ENCODE measurements at places on chromosomes 7 and 10.

DNA sequence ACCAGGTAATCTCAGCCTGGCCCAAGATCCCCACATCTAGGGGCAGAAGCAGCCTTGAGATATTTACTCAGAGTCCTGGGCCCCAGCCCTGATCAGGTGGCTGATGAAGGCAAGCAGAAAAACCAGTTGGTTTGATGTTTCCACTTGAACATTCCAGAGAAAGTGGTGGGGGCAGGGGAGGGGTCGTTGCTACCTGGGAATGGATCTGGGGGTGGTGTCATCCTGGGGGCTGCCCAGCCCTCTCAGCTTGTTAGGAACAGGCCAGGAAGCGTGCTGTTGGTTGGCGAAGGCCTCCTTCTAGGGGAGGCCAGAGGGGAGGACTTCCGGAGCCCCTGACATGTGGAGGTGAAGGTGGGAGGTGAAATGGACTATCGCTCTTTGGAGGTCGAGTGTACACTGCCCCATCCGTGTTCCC, 3.7 kb upstream of the ABHD11 start:
- DNase-seq, result no peak

GRCh38 chr7:70645279-70645678, 486.7 kb upstream of the GALNT17 start:
- no peak for DNase-seq

DNA sequence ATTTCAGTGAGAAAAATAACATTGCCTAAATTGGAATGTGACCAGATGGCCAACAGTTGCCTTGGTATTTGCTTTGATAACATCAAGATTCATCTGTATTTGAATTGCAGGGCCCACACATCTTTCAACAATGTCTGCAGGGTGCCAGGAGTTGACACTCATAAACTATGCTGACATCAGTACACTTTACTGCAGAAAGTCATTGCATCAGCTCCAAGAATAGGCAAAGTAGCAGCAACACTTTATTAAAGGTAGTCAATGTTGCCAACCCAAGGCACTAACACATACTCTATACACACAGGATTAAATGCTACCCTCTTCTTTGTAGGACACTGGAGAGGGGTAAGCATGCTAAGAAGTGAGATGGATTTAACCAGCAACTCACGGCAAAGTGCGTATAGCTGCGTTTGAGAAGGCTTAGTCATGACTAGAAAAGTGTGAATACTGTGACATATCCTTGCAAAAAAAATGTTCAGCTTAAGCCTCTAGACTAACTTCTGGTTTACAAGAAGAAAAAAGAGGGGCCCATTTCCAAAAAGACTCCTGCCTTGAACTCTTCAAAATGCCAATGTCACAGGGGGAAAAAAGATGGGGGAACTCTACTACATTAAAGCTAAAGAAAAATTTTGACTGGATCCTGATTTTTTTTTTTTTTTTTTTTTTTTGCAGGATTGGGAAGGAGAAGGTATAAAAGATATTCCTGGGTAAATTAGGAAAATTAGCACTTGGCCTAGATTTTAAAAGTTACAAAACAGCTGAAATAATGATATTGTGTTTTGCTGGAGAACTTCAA, 2.2 kb downstream of the BBIP1 start:
- DNase-seq, result peak; percentile 93

GRCh38 chr7:12747687-12748306, 60.4 kb downstream of the ARL4A start:
- peak; percentile 5 for DNase-seq

GRCh38 chr7:109986701-109987100, 1104.2 kb upstream of the LRRN3 start:
- DNase-seq, result no peak

DNA sequence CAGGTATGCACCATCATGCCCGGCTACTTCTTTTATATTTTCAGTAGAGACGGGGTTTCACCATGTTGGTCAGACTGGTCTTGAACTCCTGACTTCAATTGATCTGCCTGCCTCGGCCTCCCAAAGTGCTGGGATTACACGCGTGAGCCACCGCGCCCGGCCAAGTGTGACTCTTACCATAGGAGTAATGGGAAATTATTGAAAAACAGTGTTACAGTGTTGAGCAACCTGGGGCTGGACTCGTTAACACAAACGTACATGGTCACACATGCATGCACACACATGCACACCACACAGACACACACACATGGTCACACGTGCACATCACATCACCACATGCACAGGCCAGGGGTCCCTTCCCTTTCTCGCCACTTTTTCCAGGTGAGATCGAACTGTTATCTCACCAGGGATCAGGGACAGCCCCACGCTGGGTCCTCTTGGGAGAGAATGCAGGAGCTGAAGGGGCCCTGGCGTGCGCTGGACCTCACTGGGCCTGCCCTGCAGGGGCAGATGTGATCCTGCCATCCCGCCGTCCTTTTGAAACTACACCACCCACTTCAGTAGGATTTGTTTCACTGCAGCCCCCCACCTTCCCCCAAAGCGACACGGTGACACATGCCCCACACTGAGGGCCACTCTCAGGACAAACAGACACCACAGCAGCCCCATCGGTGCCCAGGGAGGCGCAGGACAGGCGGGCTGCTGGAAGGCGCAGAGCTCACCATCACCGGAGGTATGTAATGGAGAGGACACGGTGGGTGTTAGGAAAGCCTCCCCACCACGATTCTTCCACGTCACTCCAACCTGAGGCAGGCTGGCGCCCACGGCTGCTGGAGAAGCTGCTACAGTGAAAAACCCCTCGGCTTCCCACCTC, 10.2 kb downstream of the RADIL start:
- DNase-seq, result no peak

DNA sequence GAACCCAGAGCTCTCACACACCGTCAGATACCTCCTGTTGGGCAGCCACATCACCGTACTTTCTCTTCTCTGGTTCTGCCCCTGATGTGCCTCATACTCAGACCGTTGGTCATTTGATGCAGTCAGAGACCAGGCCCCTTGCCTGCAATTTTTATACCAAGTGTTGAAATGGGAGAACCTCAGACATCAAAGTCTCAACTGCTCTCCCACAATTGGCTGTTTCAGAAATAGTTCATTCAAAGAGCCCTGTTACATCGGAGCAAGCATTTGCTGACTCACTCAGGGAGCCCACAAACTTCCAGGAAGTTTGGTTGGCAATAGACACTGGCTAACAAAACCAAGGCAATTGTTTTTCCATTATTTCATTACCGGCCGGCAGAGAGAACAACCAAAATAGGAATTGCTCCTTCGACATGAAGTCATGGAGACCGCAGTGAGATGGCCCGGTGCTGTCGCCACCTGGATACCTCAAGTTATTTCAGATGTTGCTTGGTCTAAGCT, 33.5 kb upstream of the ADAM12 start:
- DNase-seq, result peak; percentile 82

GRCh38 chr7:7504910-7505704, 30.6 kb downstream of the COL28A1 start:
- no peak for DNase-seq

DNA sequence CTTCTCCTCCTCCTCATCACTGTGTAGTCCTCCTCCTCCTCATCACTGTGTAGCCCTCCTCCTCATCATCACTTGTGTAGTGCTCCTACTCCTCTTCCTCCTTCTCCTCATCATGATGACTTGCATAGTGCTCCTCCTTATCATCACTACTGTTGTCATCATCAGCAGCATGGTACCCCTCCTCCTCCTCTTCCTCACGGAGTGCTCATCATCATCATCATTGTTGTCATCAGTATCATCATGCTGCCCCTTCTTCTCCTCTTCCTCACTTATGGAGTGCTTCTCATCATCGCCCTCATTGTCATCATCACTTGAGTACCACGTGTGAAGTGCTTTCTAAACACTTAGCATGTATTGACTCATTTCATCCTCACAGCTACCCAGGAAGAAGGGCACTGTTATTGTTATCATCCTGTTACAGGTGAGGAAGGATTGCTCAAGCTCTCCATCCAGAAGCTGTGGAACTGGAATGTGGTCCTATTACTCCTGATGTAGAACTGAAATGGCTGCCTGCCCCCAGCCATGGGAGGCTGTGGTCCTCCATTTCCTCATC, 122.8 kb upstream of the SHH start:
- no peak for DNase-seq

DNA sequence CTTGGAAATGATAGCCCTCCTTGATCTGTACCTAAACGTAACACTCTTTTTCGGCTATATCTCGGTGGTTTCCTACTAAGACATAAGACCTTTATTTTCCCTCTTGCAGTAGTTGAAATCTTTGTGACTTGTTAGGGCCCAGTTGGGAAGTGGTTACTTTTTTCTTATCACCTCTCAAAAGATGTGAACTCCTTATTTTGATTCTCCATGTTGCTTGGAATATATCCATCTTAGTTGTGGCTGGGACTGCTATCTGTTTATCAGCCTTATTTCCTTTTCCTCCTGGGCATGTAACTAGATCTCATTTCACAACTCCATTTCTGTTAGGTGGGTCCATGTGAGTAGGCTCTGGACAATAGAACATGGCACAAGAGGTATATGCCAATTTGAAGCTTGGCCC, 4.1 kb upstream of the CPED1 start:
- DNase-seq, result no peak

DNA sequence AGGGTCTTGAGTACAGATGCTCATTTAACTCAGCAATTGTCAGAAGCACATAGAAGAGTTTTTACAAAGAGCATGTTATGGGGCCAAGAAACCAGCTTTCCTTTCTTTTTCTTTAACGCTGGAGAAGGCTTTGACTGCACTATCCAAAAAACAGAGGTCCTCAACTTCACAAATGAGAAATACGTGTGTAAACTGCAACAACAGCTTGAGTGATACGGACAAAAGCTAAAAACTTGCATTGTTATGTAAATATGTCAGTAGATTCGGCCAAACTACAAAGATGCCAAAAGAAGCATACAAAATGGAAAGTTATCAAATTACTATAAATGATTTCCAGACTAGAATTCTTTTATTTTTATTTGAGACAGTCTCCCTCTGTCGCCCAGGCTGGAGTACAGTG, 62.4 kb upstream of the C10orf90 start:
- no peak for DNase-seq

DNA sequence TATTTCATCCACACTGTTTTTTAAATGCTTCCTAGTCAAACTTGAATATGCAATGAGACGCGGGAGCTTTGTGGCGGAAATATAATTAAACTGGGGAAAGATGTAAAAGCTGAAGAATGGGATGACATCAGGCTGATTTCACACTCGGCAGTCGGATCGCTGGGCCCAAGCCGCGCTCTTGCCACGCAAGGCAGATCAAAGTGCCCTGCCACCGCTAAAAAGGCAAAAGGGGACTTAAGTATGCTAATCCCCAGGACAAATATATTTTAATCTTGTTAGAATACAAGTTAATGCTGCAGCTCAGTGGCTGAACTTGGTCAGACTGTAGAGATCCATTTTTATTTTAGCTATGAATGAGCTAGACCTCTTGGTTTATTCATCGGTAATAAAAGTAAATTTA, 13.8 kb downstream of the EN2 start:
- DNase-seq, result no peak

- peak; percentile 74 for DNase-seq
Observed at GRCh38 chr7:24197852-24198251, 86.1 kb upstream of the NPY start.

- DNase-seq, result no peak
Observed at GRCh38 chr10:80509108-80509402, 28.6 kb upstream of the SH2D4B start.

- DNase-seq, result no peak
Observed at GRCh38 chr10:96695366-96695765, 24.9 kb downstream of the PIK3AP1 start.

DNA sequence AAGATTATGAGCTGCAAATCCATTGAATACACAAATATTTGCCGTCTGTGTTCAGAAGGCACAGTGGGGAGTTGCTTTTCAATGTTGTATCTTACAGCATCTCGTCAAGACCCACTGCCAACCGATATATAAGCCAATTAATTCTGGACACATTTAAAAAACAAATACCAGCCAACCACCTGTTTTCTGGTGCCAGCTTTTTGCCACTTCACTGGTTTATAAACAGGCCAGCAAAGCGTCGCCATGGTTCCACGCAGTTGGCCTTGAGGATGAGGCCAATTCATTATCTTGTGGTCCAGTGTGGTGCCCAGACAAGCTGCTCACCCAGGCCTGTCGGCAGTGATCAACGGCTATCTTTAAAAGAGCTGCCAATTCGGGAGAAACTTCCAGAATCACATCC, 321.0 kb downstream of the TCERG1L start:
- DNase-seq, result no peak

DNA sequence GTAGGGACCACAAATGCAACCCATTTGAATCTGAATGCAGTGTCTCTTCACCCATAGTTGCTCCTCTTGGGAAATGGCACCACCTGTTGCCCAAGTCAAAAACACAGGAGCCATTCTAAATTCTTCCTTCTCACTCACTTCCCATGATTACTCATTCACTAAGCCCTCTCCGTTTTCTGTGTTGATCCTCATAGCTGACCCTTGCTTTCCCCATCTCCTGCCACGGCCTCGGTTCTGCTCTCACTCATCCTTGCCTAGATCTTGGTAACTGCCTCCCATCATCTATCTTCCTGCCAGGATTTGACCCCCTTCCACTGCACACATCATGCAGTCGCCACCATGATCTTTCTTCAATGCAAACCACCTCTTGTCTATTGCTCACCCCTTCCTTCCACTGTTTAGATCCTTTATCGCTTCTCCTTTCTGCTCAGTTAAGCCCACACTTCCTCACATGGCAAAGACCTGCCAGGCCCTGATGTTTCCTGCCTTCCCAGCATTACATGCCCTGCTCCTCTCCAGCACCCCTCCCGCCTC, 19.0 kb upstream of the CPN1 start:
- peak; percentile 41 for DNase-seq

DNA sequence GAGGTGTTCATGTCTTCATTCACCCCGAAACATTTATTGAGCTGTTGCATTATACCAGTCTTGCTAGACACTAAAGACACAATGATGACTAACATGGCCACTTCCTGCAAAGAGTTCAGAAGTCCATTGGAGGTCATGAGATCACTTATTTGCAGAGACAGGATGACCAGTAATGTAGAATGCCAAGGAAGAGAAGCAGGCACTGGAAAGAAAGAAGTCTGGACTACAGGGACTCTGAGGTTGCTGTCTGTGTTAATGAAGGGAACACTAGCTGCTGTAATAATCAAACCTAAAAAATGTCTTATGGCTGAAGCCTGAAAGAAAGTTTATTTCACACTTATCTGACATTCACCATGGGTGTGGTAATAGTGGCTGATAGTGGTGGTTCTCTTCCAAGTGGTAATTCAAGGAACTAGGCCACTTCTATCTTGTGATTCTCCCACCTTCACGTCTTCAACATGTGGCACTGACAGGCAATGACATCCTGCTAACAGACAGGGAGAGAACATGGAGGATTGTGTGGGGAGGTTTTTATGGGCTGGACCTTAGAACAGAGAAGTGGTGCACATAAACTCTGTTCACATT, 89.2 kb upstream of the MKLN1 start:
- peak; percentile 85 for DNase-seq

GRCh38 chr7:106514881-106515280, 146.1 kb downstream of the CCDC71L start:
- DNase-seq, result no peak

- DNase-seq, result peak; percentile 54
Observed at GRCh38 chr7:135599471-135599870, 41.8 kb downstream of the NUP205 start.

DNA sequence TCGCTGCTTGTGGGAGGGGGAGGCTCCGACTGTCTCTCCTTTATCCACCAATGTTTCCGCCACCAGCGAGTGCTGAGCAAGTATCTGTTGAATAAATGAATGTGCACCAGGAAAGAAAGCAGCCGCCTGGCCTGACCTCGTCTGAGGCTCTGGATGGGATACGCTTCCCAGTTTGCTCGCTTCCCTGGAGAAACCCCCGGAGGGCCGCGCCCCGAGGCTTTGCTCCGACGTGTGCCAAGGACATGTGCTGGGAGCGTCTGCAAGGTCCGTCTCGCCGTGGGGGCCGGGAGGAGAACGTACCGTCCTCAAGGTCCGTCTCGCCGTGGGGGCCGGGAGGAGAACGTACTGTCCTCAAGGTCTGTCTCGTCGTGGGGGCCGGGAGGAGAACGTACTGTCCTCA, 536.4 kb downstream of the DNAJB6 start:
- no peak for DNase-seq

All from EL (cell line).